CD4-positive, alpha-beta T cell treated with Interleukin-10 for 1 hour (primary cell): ENCODE measurements at places on chromosomes 11 and 22.

DNA sequence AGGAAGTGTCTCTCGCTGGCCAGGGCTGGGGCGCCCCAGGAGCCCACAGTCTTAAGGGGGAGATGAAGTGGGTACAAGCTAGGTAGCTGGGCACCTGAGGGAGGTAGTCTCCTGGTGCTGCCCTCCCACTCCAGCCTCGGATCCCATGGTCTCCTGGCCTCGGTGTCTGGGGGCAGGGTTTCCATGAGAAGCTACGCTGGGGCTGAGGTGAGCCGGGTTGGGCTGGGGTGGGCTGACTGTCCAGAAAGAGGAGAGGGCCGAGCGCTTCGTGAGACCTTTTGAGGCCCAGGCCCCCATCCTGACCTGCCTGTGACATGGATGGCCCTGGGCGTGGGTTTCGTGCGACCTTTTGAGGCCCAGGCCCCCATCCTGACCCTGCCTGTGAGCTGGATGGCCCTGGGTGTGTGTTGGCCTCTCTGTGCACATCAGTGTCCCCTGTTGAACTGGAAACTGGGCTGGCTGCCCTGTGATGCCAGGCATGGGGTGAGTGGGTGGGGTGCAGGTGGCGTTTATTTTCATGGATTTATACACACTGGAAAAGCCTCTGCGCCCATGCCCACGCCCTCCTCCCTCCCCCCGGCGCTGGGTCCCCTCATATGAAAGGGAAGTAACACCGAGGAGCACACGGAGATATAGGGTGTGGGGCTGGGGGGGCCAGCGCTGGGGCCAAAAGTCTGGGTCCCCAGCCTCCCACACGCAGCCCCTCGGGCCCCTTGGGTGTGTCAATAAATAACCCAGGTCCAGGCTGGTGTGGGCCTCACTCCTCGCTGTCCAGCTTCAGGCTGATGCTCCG, 8.6 kb downstream of the AIP start:
- no peak for DNase-seq

GRCh38 chr22:19044381-19044780, 77.8 kb downstream of the DGCR2 start:
- DNase-seq, result no peak

DNA sequence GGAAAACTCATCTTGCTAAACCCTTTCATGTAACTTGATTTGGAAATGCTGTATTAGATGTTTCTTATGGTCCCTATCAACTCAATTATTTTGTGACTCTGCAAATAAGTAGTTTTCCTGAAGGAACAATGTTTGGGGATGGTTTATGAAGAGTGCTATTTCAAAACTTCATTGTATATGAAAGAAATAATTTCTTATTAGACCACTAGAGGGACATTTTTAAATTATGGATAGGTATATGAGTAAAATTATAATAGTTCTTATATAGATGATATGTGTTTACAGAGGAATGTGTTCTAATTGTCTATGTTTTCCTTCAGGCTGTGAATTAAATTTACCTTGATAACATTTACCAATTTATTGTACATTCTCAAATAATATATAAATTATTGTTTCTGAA, 509.4 kb upstream of the RAG2 start:
- no peak for DNase-seq

DNA sequence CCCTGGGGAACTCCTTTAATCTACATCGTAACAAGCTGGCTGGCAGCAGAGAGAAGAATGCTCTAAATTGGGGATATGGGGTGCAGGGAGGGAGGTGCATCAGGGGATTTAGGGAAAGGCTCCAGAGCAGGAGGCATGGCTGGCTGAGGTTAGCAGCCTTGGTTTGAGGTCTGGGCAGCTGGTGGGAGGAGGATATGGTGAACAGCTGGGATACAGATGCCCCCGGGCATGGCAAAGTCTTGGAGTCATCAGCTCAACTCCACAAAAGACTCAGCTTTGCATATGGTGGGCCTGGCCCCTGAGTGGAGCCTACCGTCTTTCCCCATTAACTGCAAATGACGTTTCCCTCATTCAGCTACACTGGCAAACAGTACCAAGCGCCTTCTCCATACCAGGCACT, 5.4 kb downstream of the FAM83F start:
- no peak for DNase-seq

DNA sequence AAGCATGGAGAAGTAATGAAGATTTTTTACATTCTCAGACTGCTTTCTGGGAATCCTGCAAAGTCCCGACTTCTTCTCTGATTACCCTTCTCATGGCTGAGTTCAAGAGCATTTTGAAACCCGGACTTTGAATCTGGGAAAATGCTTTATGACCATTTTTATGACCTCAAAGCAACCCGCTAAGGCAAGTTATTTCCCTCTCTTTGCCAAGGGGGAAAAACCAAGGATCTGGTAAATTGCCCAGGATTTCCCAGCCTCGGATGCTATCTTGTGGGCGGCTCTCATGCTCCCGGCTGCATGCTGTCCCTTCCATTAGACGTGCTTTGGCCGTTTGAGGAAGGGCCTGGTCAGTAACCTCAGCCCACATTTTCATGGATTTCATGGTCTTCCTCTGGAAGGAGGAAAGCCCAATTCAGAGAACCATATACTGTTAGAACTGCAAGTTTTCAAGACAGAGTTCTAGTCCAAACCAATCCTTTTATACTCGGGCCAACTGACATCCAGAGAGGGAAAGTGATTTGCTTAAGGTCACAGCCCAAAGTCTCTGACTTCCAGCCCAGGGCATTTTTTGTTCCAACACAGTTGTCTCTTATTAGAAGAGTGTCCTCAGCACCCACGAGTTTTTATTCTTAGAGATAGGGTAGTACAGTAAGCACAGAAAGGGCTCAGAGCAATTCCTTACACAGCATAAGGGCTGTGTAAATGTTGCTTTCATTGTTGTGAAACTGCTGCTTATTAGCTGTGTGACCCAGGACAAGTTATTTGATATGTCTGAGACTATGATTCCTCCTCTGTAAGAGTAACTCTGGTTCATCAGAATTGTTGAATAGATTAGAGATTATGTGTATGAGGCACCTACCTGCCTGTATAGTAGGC, 77.4 kb downstream of the NAV2 start:
- DNase-seq, result no peak
